ENCODE measurements at places on chromosomes 1 and 21. TPM values are rescaled to one million over a fixed set of nuclear protein-coding genes. Genes with fewer than 3 reads are reported as not detected.

DNA sequence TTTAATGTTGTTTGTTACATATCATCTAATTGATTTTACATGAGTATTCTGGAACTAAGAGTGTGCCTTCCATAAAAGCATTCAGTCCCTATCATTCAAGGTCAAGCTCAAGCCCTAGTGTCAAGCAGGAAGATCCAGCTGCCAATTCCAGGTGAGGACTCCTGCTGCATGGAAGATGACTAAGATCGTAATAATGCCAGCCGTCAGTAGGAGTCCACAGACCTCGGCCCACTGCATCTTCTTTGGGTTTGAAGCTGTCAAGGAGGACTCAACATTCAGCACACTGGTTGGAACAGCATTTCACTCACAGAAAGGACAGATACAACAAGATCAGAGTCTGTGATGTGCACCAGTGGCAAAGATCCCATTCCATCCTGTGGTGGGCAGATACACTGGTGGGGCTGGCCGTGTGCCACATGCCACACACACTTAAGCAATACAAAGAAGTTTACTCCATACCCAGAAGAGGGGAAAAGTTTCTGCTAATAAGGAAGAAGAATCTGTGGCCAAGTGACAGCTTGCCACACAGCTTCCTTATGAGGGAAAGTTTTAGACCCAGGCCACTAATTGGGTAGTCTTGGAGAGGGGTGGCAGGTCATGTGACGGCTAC is 160.4 kb downstream of the PIK3R3 start:
- no peak for DNase-seq
- H3K4me1 ChIP-seq = no peaks in the 10 kb centered on the region
- H3K4me3 ChIP-seq = no peak overlapping the region

The TNFRSF1B gene
- 62.6 TPM for total RNA-seq

The SPATA46 gene
- total RNA-seq = not detected

- no peaks in the 10 kb centered on the region for H3K27me3 ChIP-seq
- H3K4me1 ChIP-seq = no peaks in the 10 kb centered on the region
These were observed 468.8 kb upstream of the RUNX1 start for GRCh38 chr21:35517865-35518264.

DNA sequence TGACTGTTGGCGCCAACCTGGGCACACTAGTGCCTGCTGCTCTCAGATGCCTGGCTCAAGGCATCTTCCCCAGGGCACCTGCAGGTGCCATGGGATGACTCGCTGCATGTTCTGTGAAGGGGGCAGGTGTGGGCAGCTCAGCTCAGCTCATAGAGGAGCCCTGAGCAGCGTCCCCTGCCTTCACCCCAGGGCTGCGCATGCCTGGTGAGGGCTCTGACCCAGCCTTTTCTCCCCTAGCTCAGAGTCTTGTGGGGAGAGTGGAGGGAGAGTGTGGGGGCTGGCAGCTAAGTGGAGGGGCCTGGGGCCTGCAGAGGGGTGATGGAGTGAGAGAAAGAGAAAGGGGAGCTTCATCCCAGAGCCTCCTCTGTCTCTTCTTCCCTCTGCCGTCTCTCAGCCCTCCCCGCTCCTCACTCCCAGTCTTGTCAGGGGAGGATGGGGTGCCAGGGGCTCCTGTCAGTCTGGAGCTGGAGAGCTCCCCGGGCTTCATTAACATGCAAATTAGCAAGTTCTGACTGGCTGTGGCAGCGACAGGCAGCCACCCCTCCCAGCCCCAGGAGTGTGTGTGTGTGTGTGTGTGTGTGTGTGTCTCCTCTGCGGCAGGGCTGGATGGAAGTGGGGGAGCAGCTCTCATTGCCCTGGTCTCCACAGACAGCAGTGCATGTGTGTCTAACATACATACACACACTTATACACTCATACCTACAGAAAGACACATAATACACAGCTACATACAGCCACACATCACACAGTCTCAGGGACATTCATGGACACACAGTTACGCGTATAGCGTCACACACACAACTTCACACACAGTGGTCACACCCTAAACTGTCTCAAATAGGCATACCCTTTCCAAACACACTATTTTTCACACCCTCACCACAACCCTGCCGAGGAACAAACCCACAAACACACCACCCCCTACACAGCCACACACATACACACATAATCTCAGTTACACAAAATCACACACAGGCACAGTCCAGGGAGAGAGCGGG is 34.0 kb downstream of the FOXO6 start:
- H3K4me3 ChIP-seq = no peak overlapping the region
- no peaks in the 10 kb centered on the region for H3K27me3 ChIP-seq
- DNase-seq = no peak
- H3K4me1 ChIP-seq = peaks cover 2% of the 10 kb centered on the region

The GALE gene
- total RNA-seq = 5.4 TPM

The C1orf94 gene
- not detected for total RNA-seq

DNA sequence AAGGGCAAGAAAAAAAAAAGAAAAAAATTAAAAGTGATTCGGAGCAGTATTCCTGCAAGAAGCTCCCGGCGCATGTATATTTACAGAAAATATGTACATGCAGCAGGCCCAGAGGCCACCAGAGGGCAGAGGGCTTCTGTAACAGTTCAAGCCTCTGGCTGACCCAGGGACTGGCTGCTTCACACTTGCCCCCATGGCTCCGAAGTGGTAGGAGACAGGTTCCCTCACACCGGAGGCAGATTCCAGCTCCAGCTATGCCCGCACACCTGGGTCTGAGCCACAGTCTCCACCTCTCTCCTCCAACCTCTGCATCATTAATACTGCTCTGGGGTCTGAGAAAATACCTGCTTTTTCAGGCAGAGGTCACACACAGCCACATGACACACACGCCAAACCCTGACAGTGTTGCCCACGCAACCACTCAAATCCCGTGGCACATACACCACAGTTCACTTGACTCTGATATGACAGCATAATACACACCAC is 2.2 kb upstream of the ARHGAP30 start:
- no peaks in the 10 kb centered on the region for H3K27me3 ChIP-seq
- no peak overlapping the region for H3K4me3 ChIP-seq
- H3K27ac ChIP-seq = no peak overlapping the region
- DNase-seq = no peak
- H3K4me1 ChIP-seq = peaks cover 45% of the 10 kb centered on the region

The ASPM gene
- total RNA-seq = 0.25 TPM

DNA sequence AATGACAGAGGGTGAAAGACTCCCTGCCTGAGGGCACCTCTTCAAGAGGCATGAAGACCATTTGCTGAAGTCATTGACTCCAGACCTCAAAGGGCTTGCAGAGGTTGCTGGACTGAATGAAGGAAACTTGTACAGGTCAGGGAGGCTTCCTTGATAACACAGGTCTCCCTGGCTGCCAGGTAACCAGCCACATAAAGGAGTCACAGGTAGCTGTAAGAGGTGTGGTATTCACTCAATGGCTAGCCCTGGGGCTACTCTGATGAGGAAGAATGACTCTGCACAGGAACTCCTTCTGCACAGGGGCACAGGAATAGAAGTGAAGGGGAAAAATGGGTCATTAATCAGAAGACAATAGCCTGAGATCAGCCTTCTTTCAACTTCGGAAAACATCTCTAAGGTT is 187.5 kb downstream of the LMX1A start:
- H3K27ac ChIP-seq = no peak overlapping the region
- no peak for DNase-seq
- no peaks in the 10 kb centered on the region for H3K36me3 ChIP-seq
- no peaks in the 10 kb centered on the region for H3K4me1 ChIP-seq

The GREM2 gene
- total RNA-seq = 0.16 TPM

DNA sequence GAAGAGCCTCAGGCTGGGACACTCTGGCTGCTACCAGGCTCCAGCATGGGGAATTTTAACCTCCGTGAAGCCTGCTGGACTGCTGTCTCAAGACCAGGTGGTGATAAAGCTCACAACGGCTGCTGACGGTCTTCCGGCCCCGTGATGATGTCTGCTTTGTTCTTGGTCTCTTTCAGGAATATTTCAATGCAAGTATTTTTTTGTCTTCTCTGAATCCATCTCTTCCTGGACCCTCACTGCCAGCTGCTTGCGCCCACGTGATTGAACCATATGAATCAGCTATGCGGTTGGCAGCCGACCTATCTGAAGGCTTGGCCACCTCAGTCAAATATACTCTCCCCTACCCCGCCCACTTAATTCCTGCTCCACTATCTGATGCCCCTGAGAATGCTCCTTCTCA is 14.6 kb upstream of the SLC6A17 start:
- H3K4me3 ChIP-seq = no peak overlapping the region
- peaks cover 7% of the 10 kb centered on the region for H3K4me1 ChIP-seq
- peaks cover 16% of the 10 kb centered on the region for H3K27me3 ChIP-seq
- DNase-seq = no peak
- no peaks in the 10 kb centered on the region for H3K36me3 ChIP-seq

DNA sequence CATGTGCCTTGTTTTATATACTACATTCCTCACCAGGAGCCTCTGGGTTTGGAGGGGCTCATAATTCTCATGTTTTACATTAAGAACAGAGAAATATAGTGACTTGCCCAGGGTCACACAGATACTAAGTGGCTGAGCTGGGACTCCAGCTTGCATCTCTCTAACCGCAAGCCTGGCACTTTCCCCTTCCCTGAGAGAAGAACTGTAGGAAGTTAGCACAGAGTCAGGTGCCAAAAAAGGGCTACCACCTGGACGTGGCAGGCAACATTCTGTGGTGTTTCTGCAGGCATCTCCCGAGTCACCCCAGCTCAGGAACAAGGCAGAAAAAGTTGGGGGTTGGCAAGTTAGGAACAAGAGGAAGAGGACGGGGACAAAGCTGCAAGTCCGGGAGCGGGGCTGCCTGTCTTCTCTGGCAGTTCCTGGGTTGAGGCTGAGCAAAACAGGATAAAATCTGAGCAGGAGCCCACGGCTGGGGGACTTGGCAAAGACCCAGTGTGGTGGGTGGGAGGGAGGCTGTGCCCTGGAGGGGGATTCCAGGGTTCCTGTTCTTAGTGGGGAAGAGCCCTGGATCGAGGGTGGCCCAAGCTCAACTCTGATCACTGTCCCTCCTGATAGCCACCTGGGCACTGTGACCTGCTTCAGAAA is 9.8 kb downstream of the PLA2G5 start:
- peaks cover 6% of the 10 kb centered on the region for H3K27me3 ChIP-seq
- H3K4me3 ChIP-seq = no peak overlapping the region
- DNase-seq = no peak
- H3K36me3 ChIP-seq = no peaks in the 10 kb centered on the region
- no peak overlapping the region for H3K27ac ChIP-seq

DNA sequence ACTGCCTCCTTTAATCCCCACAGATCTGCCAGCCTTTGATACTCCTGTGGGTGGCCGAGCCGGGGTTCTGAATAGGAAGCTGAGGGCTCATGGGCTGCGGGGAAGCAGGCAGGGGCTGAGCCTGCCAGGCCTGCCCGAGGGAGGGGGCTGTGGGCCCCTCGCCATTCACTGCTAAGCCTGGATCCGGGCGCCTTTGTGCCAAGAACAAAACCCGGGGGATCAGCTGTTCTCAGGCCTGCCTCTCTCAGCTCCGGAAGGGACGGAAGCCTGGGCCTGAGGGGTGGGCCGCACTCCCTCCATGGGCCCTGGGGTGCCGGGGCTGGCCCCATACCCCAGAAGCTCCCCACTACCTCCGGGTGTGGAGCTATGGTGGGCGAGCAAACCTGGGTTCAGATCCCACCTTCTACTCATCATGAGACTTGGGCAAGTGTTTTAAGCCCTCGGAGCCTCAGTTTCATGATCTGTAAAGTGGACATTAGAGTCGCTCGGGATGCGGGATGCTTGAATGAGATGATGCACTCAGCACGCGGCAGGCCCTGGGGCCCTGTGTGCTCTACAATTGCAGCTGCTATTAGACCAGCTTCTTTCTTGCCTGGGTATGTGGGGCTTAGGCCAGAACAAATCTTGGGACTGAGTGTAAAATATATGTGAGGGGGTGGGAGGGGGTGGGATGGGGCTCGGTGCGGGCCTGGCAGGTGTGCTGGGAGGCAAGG is 19.2 kb upstream of the EPHA2 start:
- no peak overlapping the region for H3K4me3 ChIP-seq
- no peak overlapping the region for H3K27ac ChIP-seq
- no peaks in the 10 kb centered on the region for H3K4me1 ChIP-seq
- H3K36me3 ChIP-seq = no peaks in the 10 kb centered on the region
- no peaks in the 10 kb centered on the region for H3K27me3 ChIP-seq
- DNase-seq = no peak

The ANKRD35 gene
- 0.11 TPM for total RNA-seq

- no peak for DNase-seq
- no peak overlapping the region for H3K27ac ChIP-seq
- no peaks in the 10 kb centered on the region for H3K4me1 ChIP-seq
- H3K27me3 ChIP-seq = no peaks in the 10 kb centered on the region
- no peaks in the 10 kb centered on the region for H3K36me3 ChIP-seq
These were observed 122.8 kb upstream of the RAB4A start for GRCh38 chr1:229148041-229148671.

DNA sequence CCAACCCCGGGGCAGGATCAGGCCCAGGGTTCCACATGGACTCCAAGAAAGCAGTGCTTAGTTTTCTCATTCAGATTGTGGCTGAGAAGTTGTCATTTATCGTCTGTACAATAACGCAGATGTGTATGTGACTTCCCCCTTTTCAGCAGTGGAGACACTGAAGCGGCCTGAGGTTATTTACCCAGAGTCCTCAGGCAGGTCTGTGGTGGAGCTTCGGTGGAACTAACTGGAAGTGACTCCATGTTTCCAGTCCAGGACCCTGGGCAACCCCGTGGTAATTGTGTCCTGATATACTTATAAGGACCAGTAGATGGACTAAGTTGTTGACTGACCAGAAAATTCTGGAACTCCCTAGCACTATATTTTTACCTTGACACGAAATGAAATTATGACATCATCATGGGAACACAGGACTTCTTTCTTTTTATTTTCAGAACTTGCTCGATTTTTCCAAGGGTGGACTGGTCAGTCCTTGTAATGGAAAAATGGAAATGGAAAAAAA is 1.0 kb upstream of the IER5 start:
- H3K36me3 ChIP-seq = no peaks in the 10 kb centered on the region
- H3K4me3 ChIP-seq = no peak overlapping the region
- no peaks in the 10 kb centered on the region for H3K27me3 ChIP-seq
- DNase-seq = no peak
- peaks cover 12% of the 10 kb centered on the region for H3K4me1 ChIP-seq

Measured in CD4-positive, alpha-beta T cell (primary cell).